HS-27A (cell line): ENCODE measurements at places on chromosomes 7 and 10.

GRCh38 chr10:70671619-70672164 lies 614 bp upstream of the ADAMTS14 start:
- no peak for DNase-seq

GRCh38 chr10:71035511-71036296 lies 147.3 kb upstream of the PCBD1 start:
- no peak for DNase-seq

DNA sequence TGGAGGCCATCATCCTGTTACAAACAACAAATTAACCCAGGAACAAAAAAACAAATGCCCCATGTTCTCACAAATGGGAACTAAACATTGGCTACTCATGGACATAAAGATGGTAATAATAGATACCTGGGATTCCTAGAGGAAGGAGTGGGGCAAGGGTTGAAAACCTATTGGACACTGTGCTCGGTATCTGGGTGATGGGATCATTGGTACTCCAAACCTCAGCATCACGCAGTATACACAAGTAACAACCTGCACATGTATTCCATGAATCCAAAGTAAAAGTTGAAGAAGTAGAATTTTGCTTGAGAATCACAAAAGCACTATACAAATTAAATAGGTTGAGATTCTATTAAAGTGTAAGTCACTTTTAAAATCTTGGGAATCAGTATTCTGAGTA lies 16.7 kb downstream of the GHITM start:
- no peak for DNase-seq

DNA sequence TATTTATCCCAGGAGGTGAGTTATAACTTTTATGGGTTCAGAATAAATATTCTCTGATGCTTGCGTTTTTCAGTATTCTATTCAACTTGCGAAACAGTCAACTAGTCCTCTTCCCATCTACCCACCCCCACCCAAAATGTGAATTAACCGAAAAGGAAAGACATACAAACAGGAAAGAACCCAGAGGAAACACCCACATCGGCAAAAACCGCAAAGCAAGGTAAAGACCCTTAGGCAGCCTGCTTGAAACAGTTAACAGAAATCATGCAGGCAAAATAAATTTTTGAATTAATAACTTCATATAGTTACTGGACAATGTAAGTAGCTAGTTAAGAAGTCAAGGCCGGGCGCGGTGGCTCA lies 5.4 kb downstream of the ZC3HAV1 start:
- no peak for DNase-seq

DNA sequence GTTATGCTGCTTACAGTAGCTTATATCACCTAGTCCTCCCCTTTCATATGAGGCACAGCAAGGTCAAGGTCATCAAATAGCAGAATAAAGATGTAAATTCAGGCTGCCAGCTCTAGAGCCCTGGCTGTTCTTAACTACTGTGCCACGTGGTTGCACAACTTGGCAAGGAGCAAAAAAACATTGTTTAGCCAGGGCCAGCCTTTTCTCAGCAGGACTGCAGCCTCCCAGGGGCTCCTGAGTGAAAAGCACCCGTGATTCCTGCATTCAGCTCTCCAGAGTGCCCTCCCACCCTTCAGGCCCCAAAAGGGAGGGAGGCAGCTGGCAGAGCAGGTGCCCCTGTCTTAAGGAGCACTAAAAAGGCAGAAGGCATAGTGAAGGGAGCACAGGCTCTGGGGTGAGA lies 31.8 kb upstream of the TM9SF3 start:
- DNase-seq = no peak

DNA sequence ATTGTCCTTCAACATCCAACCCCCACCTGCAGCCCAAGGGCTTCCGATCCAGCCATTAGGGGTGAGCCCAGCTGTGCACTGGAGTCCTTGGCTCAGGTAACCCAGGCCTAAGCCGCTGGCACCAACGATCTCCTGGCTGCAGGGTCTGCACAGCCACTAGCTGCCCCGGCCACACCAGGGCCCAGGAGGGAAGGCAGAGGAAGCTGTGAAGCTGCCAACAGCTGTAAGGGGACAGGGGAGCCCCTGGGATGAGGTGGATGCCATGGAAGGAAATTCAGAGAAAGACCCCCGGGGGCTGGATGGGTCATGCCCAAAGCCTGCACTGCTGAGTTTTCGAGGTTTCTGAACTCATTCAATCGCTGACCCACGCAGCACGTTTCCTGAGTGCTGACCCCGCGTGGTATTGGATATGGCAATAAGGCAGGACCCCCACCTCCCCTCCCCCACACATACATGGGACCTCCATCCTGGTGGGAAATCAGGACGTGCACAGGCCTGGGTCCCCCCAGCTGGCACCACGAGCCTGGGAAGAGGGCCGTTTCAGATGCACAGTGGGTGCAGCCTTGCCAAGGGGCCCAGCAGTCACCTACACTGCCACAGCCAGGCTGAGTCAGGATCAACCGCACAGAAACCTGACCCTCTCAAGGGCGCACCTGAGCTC lies 170.3 kb downstream of the DIP2C start:
- DNase-seq = no peak

DNA sequence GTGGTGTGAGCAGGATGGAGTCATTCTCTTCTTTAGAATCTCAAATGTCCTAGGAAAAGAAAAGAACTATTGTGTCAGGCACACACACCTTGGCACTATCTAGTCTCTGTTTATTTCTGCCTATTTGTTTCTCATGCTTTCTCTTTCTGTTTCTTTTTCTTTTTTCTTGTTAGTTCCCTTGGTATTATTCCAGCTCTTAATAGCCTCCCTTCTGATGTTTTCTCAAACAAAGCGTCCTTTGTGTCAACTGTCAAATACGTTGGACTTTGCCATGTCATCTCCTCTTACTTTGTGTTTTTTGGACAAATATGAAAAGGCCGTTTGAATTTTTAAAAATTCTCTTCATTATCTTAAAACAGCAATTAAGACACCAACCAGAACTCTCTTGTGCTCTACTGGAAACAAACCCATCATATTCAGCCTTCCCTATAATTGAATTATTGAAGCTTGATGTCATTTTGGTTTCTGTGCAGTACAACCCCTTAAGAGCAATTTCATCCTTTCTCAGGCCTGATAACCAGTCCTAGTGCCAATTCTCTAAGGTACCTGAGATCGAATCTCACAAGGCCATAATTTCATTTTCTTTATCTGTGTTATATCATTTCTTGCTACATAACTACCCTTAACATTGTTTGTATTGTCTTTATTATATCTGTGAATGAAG lies 497.8 kb upstream of the NRP1 start:
- DNase-seq = no peak

- no peak for DNase-seq
These were observed 5.5 kb downstream of the CCL24 start for GRCh38 chr7:75808106-75808505.

GRCh38 chr10:86265236-86265894 lies 101.2 kb downstream of the GRID1 start:
- DNase-seq = no peak

GRCh38 chr10:102639537-102639936 lies 4.7 kb upstream of the TRIM8 start:
- no peak for DNase-seq

DNA sequence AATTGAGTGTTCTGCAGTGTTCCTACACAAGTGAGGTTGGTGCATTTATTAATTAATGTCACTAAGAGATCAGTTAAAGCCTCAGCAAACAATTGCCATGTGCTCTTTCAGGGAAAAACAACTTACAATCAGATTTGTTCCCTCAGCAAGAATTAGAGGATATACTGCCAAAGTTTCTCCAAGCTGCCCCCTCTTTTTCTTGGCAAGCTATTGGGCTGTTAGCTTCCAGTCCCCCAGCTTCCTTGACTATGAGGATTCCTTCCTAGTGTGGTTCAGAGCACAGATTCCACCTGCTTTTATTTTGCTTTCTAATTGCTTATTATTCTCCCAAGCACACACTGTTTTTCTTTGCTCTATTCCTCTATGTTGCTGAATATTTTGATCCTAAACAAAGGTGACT lies 112.7 kb downstream of the RBM20 start:
- no peak for DNase-seq

DNA sequence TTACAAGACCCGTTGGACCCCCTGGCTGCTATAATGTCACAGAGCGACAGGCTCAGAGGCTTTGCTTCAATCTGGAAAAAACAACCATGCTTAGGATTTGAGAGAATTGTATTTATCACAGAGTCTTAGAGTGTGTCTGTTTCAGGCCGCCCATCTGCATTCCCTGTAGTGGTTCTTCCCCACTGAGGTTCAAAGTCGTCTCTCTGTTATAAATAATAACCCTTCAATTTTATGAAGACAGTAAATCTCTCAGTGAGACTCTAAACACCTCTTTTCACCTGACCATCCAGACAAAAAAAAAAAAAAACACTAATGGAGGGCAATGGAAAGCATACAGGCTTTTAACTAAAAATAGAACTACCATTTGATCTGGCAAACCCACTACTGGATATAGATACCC lies 565.4 kb upstream of the AUTS2 start:
- DNase-seq = no peak
